Cortex of kidney (tissue), 1 donor: ENCODE measurements at places on chromosomes 5 and 9.

GRCh38 chr5:63894690-63895089 lies 67.6 kb downstream of the HTR1A start:
- DNase-seq, result no peak

- DNase-seq, result no peak
These were observed 79.3 kb downstream of the SLC28A3 start for GRCh38 chr9:84261070-84261746.

- no peak for DNase-seq
These were observed 71.4 kb upstream of the CAST start for GRCh38 chr5:96590796-96591195.

GRCh38 chr5:171478946-171479775 lies 59.7 kb downstream of the FGF18 start:
- no peak for DNase-seq

DNA sequence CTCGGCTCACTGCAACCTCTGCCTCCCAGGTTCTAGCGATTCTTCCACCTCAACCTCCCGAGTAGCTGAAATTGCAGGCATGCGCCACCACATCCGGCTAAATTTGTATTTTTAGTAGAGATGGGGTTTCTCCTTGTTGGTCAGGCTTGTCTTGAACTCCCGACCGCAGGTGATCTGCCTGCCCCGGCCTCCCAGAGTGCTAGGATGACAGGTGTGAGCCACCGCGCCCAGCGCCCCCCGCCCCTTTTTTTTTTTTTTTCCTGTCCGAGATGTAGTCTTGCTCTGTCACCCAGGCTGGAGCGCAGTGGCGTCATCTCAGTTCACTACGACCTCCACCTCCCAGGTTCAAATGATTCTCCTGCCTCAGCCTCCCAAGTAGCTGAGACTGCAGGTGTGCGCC lies 6.6 kb downstream of the ATP6V1G1 start:
- no peak for DNase-seq
